MM.1S (cell line): ENCODE measurements at places on chromosomes 6 and 20.

DNA sequence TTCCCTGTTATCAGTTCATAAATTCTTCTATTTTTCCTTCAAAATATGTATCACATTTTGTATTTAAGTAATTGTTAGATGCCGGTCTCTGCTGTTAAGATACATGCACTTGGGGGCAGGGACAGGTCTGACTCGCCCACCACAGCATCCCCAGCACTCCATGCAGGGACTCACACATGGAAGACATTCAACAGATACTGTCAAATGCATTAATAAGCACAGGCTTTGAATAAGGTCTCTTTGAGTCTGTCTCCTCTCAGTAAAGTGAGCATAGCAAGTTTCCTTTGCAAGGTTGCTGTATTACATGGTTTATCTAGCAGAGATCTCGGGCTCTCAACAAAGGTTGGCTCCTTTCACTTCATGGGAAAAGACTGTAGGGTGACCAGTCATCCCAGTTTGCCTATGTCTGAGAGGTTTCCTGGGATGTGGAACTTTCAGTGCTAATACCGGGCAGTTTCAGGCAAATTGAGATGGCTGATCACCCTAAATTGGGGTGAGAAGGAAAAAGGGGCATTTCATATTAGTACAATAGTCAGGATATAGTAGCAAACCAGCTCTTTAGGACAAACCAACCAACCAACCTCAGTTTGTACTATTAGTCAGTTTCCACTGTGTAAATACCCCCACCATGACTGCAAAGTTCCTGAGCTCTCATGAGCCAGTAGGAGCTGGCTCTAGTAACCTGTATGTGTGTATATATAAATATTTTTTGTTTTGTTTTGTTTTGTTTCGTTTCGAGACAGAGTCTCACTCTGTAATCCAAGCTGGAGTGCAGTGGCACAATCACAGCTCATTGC lies 15.0 kb downstream of the JPH2 start:
- DNase-seq, result no peak

DNA sequence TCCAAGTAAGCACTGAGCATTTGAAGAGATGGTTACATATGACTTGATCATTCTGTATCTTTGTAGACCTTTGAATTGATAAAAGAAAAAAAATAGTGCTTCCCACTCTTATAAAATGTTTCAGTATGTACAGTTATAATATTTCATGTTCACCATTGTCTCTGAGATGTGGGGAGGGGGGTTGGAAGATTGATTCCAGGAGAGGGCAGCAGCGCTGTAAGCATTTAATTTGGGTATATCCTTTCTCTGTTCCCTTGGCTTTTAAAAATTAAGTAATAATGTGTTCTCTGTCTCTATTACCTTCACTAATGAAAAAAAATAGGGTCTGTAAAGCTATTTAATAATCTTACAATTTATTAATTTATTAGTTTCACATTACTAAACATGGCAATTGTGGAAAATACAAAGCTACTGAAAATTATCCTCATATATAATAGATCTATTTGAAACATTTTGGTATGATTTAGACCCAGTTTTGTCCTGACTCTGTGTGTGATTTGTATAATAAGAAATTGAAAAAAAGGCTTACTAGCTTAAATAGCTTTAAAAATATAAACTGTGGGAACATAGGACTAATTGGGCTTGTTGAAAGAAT lies 341.2 kb downstream of the CDKAL1 start:
- DNase-seq, result no peak

GRCh38 chr20:62696434-62696957 lies 12.1 kb upstream of the NTSR1 start:
- DNase-seq, result no peak

GRCh38 chr6:139758209-139758611 lies 383.8 kb upstream of the CITED2 start:
- no peak for DNase-seq

- no peak for DNase-seq
Observed at GRCh38 chr6:170404036-170404435, 97.5 kb downstream of the FAM120B start.

DNA sequence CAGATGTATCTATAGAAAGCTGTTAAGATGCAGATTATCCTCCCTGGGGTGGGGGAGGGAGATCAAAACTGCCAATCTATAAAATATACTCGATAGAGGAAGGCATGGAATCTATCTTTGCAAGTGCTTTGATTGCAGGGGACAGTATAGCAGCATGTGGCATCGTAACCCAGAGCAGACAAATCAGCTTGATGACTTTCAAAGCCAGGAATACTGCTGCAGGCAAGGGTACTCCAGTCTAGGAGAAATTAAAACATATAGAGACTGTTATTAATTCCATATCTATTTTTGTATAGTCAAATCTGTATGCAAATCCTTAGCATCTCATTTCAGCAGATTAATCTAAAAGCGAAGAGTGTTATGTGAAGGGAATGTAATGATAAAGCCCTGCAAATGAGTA lies 159.4 kb downstream of the MMS22L start:
- DNase-seq, result no peak

DNA sequence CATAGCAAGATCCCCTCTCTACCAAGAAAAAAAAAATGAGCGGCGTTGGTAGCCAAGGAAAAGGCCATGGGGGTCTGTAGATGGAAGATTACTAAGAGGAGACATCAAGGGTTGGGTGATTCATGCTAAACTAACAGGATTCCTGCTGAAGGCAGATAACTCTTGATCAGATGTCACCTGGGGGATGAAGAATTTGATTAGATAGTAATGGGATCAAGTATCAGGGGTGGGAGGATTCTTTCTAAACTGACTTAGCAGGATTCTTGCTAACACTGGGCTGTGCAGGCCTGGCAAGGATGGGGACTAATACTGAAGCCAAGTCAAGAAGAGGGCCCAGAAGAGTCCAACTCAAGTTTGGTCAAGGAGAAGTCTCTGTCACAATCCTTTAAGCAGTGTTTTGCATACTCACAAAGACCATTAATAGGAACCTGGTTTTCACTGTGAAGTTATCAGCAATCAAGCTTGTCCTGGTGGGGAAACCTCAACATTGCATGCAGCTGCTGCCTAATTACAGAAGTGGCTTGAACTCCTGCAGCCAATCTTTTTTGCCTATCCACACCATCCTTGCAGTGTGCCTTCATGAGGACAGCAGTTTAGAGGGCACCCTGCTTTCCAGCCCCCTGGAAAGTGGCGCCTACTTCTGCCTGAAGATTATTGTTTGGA lies 61.3 kb downstream of the ANKRD6 start:
- DNase-seq, result no peak

DNA sequence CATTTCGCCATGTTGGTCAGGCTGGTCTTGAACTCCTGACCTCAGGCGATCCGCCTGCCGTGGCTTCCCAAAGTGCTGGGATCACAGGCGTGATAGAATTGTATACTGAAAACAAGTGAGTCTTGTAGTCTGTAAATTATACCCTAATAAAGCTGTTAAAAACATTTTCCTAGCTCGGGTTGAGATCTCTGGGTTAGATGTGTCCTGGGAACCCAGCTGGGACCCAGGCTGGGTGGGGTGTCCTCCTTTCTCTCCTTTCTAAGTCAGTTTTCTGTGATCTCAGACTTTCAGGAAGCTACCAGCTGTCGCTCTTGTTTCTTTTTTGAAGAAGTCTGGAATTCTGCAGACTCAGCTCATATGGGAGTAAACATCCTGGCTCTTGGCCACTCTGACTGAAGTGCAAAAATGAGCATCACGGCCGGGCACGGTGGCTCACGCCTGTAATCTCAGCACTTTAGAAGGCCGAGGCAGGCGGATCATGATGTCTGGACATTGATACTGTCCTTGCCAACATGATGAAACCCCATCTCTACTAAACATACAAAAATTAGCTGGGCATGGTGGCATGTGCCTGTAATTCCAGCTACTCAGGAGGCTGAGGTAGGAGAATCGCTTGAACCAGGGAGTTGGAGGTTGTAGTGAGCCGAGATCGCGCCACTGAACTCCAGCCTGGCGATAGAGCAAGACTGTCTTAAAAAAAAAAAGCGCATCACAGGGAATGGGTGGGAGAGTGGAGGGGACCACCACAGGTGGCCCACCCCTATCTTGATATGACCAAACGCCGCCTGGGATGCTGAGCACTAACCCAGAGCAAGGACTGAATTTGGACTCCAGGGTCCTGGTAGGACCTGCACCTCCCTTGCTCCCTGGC lies 9.9 kb upstream of the PCIF1 start:
- DNase-seq, result no peak

DNA sequence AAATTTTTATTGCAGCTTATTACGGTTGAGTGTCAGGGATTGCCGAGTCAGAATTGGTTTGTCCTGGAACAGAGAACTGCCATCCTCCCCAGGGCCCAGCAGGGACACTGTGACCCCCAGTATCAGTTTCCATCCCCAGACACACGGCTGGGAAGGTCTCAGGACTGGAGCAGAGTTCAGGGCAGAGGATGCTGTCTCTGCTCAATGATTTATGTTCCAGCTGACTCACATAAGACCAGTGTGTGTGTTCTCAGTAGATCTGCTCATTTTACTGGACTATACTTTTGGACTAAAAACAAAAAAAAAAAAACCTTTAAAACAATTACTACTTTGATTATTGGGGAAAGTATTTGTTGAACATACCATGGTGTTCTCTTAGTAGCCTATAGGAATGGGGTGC lies 44.2 kb downstream of the FNDC1 start:
- no peak for DNase-seq

- DNase-seq, result no peak
Observed at GRCh38 chr6:111534231-111534751, 51.3 kb upstream of the REV3L start.

DNA sequence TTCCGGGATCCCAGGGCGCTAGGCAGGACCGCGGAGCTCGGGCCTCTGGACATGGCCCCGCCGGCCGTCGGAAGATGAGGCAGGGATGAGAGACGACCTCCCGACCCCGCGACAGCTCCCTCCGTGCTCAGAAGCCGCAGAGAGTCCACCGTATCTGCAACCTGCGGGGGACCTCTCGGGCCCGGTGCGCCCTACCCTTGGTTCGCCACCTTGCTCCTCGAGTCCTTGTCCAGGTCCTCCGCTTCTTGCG lies 301 bp downstream of the PPP1R3D start:
- no peak for DNase-seq

- DNase-seq, result no peak
Observed at GRCh38 chr6:94668876-94669275, 908.5 kb upstream of the MANEA start.

- DNase-seq, result no peak
Observed at GRCh38 chr6:137763886-137764285, 103.2 kb upstream of the TNFAIP3 start.

- DNase-seq, result no peak
Observed at GRCh38 chr6:154319231-154319858, 37.3 kb downstream of the IPCEF1 start.

DNA sequence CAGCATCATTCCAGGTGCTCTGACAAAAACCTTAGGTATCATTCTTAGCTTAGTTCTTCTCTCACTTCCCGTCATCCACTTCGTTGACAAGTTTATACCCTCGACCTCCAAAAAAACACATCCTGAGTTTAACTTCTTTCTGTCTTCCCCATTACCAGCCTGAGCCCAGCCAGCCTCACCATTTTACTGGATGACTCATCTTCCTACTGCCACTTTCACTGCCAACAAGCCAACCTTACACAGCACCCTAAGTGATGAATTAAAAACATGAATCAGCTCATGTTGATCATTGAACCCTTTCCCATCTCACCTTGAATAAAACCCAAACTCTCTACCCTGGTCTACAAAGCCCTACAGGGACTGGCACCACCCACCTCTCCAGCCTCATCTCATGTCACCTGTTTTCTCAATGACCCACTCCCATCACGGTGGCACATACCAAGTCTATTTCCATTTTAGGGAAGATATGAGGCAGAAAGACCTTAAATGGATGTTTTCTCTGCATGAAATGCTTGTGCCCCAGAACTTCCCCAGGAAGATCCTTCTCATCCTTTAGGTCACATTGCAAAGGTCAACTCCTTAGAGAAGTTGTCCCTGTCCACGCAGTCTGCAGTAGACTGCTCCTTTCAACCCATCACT lies 9.9 kb upstream of the UST start:
- no peak for DNase-seq

- peak; percentile 84 for DNase-seq
Observed at GRCh38 chr6:108874470-108875160, 26.4 kb downstream of the ARMC2 start.

DNA sequence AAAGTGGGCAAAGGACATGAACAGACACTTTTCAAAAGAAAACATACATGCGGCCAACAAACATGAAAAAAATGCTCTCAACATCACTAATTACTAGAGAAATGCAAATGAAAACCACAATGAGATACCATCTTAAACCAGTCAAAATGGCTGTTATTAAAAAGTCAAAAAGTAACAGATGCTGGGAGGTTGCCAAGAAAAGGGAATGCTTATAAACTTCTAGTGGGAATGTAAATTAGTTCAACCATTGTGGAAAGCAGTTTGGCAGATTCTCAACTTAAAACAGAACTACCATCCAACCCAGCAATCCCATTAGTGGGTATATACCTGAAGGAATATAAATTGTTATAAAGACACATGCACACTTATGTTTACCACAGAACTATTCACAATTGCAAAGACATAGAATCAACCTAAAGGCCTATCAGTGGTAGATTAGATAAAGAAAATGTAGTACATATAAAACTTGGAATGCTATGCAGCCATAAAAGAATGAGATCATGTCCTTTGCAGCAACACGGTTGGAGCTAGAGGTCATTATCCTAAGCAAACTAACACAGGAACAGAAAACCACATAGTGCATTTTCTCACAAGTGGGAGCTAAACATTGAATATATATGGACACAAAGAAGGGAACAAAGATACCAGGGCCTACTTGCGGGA lies 16.3 kb downstream of the CENPQ start:
- no peak for DNase-seq

GRCh38 chr6:19892260-19892659 lies 55.1 kb downstream of the ID4 start:
- no peak for DNase-seq

DNA sequence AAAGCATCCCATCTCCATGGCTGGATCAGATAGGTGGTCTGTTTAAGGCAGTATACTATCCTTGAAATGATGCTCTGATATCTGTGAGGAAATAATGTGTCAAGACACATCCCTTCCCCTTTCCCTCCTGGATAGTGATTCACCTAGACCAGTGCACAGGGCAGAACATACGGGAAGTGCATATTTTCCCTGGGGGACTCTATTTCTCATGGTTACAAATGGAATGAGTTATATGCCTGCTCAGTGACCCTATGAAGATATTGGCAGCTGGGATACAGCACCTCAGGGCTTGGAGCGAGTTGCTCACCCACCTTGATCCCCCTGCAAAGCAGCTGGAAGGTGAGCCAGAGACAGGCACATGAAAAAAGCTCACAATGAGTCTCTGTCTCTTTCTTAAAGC lies 67.5 kb upstream of the PRL start:
- DNase-seq, result no peak
